Suprapubic skin (tissue), 4 donors: ENCODE measurements at places on chromosomes 6 and 20.
A peak's percentile ranks its signal among the peaks of the same experiment; 100 is the strongest.

DNA sequence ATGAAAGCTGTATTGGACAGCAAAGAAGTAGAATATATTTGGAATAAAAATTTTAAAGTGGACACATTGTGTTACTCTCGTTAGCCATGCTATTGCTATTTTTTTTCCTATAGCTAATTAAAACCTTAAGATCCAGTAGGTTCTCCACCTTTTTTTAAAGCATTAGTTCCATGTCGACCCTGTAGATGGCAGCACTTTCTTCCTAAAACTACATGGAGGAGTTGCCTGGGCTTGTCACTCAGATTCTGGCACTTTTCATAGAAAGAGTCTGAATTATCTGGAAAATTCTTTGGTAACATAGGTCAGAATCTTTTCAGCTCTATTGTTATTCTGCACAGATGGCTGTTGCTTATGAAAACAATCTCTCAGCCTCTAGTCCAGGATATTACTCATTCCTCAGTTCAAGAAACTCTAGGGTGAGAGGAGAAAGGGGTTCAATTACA, 42.0 kb upstream of the ESR1 start:
- H3K4me1 ChIP-seq, result peaks cover 16% of the 10 kb centered on the region
- no peaks in the 10 kb centered on the region for H3K36me3 ChIP-seq
- H3K4me3 ChIP-seq, result no peak overlapping the region
- no peak for DNase-seq
- H3K27ac ChIP-seq, result no peak overlapping the region
- H3K27me3 ChIP-seq, result no peaks in the 10 kb centered on the region

DNA sequence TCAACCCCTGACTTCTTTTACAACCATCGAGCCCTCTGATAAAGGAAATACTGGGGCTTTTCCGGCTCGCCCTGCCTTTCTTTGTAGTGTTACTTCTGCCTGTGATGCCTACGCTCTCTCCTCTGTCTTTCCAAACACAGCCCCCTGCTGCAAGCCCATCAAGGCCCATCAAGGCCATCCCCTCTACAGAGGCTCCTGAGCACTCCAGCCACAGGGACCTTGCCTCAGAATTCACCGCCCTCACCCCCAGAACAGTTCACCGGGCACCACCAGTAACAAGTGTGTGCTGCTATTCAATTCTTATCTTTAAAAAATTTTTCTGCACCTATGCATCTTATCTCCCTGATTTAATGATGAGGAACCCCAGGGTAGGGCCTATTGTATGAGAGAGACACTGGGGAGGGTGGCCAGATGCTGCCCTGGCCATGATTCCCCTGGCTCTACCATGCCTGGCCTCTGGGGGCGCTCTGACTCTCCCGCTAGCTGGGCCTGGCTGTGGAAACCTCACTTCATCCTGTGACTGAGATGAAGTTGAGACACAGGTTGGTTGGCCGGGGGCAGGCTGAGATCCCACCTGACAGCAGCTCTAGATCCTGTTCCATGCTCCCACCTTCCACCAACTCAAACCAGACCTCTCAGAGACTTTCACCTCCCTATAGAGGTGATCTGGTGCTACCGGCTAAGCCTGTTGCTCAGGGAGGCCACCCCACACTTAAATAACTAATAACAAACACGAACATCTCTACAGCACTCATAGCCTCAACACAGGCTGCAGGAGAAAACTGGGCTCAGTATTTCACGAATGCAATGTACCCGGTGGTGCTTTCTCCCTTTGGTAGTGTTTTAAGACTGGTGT, 19.2 kb upstream of the GLP1R start:
- H3K27me3 ChIP-seq, result peaks cover 30% of the 10 kb centered on the region
- H3K4me3 ChIP-seq, result no peak overlapping the region
- H3K4me1 ChIP-seq, result no peaks in the 10 kb centered on the region
- DNase-seq, result no peak

- H3K27ac ChIP-seq, result no peak overlapping the region
- no peaks in the 10 kb centered on the region for H3K36me3 ChIP-seq
- no peak overlapping the region for H3K4me3 ChIP-seq
- H3K4me1 ChIP-seq, result peaks cover 11% of the 10 kb centered on the region
- no peaks in the 10 kb centered on the region for H3K27me3 ChIP-seq
Observed at GRCh38 chr6:161409353-161409752, 135.5 kb upstream of the AGPAT4 start.

DNA sequence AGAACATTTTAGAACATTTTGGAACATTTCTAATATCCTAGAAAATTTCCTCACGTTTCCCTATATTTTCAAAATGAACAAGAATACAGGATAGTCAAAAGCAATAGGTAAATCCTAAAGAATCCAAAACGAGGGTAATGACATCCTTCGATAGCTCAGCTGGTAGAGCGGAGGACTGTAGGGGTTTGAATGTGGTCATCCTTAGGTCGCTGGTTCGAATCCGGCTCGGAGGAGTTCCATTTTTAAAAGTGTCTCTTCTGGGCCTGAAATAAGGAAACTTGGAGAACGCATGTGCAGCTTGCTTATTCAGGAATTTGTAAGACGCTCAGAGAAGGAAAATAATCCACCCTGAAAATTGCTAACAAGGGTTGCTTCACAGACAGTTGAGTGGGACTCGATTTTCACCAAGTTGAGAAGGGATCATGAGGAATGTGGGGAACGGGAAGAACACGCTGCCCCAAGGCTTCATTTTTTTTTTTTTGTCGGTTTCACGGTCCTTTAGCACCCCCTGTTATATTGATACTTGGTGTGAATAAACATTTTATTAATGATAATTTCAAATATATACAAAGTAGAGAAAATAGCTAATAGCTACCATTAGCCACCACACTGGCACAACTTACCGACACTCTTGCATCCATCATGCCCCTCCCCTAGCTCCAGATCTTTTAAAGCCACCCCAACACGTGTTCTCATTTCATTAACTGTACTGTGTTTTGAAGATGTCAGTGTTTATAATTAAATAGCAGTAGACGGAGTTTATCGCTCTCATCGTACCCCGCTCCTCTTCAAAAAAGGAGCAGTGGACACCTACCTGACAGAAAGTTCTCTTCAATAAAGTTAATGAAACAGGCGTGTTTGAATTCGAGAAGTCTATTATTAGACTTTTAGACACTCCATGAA, 1.8 kb upstream of the ABT1 start:
- H3K36me3 ChIP-seq, result peaks cover 18% of the 10 kb centered on the region
- peaks cover 36% of the 10 kb centered on the region for H3K27me3 ChIP-seq
- peaks cover 23% of the 10 kb centered on the region for H3K4me1 ChIP-seq
- DNase-seq, result no peak
- peak overlapping the region; percentile 93 for H3K4me3 ChIP-seq

DNA sequence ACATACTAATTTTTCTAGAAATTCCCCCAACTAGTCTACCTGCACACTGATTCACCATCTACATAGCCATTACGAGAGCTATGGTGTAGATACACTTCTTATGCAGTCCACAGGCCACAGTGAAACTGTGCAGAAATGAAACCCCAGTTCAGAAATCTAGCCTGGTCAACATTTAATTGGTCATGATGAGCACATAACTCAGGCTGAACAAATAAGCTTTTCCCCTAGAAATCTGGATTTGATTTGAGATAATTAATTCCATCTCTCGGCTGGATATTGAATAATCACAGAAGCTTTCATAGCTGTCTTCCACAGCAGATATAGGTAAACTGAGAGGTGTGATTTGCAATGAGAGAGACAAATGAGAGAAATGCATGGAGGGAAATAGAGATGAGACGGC, 22.6 kb upstream of the TINAG start:
- DNase-seq, result no peak
- no peak overlapping the region for H3K27ac ChIP-seq
- H3K27me3 ChIP-seq, result no peaks in the 10 kb centered on the region
- H3K4me1 ChIP-seq, result peaks cover 9% of the 10 kb centered on the region
- H3K36me3 ChIP-seq, result no peaks in the 10 kb centered on the region

- no peak overlapping the region for H3K27ac ChIP-seq
- no peaks in the 10 kb centered on the region for H3K36me3 ChIP-seq
- no peak for DNase-seq
- no peaks in the 10 kb centered on the region for H3K27me3 ChIP-seq
- H3K4me3 ChIP-seq, result no peak overlapping the region
- H3K4me1 ChIP-seq, result peaks cover 15% of the 10 kb centered on the region
Observed at GRCh38 chr6:16441262-16441661, 202.9 kb downstream of the GMPR start.

DNA sequence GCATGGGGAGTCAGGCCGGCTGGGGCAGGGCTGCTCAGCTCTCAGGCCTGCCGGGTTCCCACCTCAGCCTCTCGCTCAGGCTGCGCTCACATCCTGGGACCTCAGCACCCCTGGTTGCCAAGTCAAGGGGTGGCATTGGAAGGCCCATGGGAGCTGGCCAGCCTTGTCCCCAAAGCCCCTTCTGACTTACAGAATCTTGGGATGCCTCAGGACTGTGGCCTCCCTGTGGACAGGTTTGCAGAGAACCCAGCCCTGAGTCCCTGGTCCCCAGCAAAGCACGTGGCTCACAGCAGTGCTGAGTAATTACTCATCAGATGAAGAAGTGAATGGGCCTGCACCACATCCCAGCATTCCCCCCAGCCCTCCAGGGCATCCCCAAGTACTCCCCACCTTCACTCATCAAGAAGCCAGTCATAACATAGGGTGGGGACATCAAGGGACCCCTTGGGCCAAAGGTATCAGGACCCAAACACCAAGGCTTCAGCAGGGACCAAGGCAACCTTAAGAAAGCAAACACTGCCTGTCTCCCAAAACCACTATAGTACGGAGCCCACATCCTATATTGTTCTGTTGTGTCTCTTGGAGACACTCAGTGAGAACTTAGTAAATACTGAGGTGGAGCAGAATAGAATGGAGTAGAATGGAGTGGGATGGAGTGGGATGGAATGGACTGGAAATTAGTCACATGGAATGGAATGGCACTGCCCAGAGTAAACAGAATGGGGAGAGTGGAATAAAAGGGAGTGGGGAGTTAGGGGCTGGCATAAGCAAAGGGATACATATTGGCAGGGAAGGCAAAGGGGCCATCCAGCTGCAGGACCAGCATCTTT, 3.6 kb downstream of the PGC start:
- H3K27me3 ChIP-seq, result no peaks in the 10 kb centered on the region
- no peaks in the 10 kb centered on the region for H3K36me3 ChIP-seq
- H3K4me3 ChIP-seq, result no peak overlapping the region
- peaks cover 6% of the 10 kb centered on the region for H3K4me1 ChIP-seq
- H3K27ac ChIP-seq, result no peak overlapping the region

DNA sequence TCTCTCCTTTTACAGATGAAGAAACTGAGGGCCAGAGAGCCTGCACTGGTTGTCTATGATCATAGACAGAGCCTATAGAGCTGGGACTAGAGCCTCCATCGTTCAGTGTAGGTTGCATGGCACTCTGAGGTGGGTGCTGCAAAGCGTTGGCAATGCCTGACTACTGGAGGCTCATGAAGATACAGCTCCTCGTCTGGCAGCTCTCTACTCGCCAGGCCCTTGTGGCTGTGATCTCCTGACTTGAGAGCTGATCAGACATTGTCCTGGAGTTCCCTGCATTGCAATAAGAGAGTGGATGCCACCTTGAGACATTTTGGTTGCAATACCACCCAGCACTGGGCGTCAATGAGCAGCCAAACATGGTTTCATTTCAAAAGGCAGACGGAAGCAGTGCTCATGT, 270.1 kb upstream of the ARID1B start:
- H3K27ac ChIP-seq, result no peak overlapping the region
- no peaks in the 10 kb centered on the region for H3K36me3 ChIP-seq
- no peaks in the 10 kb centered on the region for H3K27me3 ChIP-seq
- no peak overlapping the region for H3K4me3 ChIP-seq
- no peaks in the 10 kb centered on the region for H3K4me1 ChIP-seq

DNA sequence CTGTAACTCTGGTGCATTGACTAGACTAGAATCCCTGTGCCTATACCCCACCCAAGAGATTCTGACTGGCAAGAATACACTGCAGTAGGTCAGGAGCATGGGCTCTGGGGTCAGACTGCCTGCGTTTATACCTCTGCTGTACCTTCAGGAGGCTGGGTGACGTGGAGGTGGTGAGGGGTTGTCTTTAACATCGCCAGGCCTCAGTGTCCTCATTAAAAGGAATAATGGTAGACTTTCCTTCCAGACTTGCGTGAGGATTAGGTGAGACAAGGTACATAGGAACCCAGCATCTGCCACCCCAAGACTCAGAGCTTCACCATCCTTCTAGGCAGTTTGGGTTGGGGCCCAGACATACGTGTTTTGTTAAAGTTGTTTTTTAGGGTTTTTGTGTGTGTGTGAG, 44.3 kb downstream of the TM9SF4 start:
- H3K27me3 ChIP-seq, result no peaks in the 10 kb centered on the region
- DNase-seq, result peak; percentile 52
- H3K36me3 ChIP-seq, result peaks cover 71% of the 10 kb centered on the region
- no peak overlapping the region for H3K27ac ChIP-seq
- H3K4me3 ChIP-seq, result no peak overlapping the region
- H3K4me1 ChIP-seq, result peaks cover 13% of the 10 kb centered on the region

DNA sequence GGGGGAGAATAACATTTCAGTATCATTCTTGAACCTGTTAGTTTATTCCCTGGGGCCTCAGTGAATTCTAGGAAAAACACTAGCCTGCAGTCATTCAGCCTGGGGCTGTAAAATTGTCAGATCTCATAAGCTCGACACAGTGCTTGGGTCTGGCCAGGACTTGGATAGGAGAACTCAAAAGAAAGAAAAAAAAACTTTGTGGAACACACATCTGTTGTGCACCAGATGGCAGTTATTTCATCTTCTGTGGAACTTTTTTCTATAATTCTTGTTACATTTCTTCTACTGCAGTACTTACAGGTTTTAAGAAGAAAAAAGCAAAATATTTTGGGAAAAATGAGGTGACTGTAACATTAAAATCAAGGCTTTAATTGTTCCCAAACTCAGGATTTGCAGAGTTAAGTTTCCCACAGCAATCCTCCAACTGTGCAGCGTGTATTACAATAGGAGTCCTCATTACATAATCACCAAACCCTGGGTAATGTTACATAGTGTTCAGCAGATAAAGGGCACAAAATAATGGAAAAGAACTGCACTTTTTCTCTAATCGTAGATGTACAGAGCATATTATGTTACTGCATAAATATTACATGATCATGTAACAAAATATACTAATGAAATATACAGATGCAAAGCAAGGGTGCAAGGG, 531.1 kb upstream of the CITED2 start:
- H3K4me1 ChIP-seq, result no peaks in the 10 kb centered on the region
- H3K27me3 ChIP-seq, result no peaks in the 10 kb centered on the region
- no peak overlapping the region for H3K27ac ChIP-seq
- no peak overlapping the region for H3K4me3 ChIP-seq

DNA sequence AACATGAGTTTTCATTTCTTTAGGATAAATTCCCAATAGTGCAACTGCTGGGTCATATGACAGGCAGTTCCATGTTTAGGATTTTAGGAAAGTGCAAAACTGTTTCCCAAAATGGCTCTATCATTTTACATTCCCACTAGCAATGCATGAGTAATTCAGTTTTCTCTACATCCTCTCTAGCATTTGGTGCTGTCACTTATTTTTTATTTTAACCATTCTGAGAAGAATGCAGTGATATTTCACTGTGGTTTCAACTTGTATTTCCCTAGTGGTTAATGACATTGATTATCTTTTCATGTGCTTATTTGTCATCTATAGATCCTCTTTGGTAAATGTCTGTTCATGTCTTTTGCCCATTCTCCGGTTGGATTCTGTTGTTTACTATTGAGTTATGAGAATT, 82.7 kb downstream of the PHIP start:
- no peak overlapping the region for H3K4me3 ChIP-seq
- no peaks in the 10 kb centered on the region for H3K4me1 ChIP-seq
- peaks cover 88% of the 10 kb centered on the region for H3K36me3 ChIP-seq
- DNase-seq, result no peak
- H3K27me3 ChIP-seq, result no peaks in the 10 kb centered on the region
